NCI-H1105 (cell line): ENCODE measurements at places on chromosomes 12 and 14.

DNA sequence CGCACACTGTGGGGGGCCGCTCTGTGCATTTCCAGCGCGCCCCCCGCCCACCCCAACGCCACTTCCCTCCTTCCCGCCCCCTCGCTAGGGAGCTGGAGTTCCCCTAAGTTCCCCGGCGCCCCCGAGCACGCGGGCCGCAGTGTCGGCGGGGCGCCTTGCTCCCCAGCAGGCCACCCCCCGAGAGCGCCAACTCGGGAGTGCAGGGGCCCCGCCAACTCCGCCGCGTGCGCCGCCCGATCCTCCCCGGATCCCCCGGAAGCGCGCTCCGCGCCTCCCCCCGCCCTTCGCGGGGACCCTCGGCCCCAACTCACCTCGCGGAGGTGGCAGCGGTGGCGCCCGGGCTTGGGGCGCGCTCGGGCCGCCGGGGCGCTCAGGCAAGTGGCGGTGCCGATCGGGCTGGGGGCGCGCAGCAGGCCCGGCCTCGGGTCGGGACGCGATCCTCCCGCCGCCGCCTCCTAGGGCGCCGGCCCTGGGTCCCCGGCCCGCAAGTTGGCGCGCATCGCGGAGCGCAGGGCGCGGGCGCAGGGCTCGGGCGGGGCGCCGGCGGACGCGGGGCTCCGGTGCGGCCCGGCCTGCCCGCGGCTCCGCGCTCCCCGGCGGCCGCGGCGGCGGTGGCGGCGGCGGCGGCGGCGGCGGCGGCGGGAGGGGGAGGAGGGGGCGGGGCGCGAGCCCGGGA is at the start of gene NCOR2:
TSS of gene NCOR2 (minus strand) at position 616 of the 676 bp plus-strand sequence. CDS start 72,361 bp downstream, outside the sequence.
- DNase-seq: peak; percentile 17

DNA sequence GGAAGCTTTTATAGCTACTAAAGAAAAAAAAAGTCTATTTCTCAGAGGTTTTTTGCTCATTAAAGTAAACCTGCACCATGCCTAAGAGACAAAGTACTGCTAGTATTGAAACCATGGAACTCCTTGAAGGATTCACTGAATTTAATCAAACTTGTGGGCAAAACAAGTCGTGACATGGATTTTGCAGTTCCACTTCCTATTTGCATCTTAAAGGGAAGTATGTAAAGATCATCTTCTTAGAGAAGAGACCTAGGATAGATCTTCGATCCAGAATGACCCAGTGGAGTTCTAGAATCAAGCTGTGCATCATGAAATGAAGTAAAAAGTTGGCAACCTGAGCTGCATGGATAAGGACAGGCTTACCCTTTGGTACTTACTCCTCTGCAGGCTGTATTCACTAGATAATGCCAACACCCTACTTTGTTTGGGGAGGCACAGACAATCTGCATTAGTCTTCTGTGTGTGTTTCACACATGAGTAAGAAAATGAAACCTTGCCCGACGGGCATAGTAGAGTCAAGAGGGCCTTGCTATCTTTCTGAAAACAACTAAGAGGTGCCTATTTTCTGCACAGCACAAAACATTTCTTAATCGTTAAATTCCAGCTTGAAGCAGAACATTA is 1.9 kb downstream of the GNG2 start:
- no peak for DNase-seq

GRCh38 chr12:106181401-106182114 is 42.8 kb upstream of the NUAK1 start:
- DNase-seq: no peak

DNA sequence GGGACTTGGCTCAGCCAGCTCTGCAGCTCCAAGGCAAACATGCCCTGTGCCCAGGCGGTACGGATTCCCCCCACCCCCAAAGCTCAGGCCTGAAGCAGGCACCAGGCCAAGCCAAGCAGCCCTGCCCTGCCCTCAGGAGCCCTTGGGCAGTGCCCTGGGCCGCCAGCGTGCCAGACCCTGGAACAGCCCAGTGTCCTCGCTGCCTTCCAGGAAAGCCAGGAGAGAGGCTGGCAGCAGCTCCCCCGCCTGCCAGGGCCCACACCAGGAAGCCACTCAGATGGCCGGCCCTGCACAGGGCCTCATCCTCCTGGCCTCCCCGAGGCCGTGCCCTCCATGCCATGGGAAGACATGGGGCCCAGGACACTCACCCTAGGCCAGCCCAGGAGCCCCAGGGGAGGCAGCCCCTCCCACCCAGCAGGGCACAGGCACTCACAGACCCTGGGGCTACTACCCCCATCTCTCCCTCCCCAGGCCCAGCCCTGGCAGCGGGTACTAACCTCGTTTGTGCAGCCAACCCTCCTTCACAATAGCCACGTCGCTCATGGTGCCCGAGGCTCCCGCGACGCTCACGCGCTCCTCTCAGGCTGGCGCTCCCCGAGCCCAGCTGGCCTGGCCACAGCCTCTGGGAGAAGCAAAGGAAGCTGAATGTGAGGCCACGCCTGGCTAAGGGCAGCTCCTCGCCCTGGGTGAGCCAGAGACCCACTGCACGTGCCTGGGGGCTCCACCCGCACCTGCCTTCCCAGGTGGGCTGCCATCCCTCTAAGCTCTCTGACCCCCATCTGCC is 3.3 kb downstream of the AKT1 start:
- no peak for DNase-seq

GRCh38 chr12:29921307-29921706 is 137.6 kb upstream of the TMTC1 start:
- DNase-seq: no peak

- DNase-seq: no peak
Measured at GRCh38 chr14:54794159-54794558, 108.5 kb downstream of the GCH1 start.

DNA sequence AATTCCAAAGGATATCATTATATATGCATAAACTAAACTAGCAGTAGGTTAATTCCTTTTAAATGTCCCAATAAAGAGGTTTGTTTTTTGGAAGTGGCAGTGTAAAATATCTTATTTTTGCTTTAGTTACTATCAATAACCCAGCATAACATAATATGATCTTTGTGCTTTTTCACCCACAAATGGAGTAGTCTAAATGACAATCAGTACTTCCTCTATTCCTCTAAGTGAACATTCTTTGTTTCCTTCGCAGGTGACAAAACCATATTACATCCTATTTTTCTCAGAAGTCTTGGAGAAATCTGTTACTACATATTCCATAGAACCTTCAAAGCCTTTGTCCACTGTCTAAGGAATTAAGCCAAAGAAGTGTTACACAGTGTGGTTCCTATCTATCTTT is 62.5 kb downstream of the MED13L start:
- DNase-seq: no peak

DNA sequence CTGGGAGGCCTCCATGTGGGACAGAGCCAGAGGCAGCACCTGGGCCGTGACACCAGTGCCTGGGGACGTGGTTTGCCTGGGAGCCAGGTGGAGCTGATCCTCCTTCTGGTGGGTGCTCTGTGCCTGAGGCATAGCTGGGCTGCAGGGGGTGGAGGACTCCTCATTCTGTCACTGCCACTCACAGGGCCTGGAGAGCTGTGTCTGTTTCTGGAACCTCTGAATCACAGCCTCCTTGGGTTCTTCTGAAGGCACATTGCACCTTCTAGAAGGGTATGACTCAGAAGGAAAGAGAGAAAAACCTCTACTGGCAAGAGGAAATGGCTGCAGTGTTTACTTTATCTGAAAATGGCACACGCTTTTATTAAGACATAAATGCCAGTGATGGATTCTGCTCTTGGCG is 659.8 kb downstream of the VRK1 start:
- no peak for DNase-seq

- DNase-seq: no peak
Measured at GRCh38 chr14:33682760-33683159, 268.1 kb downstream of the EGLN3 start.

GRCh38 chr12:122031342-122032216 is 9.9 kb downstream of the BCL7A start:
- DNase-seq: no peak

DNA sequence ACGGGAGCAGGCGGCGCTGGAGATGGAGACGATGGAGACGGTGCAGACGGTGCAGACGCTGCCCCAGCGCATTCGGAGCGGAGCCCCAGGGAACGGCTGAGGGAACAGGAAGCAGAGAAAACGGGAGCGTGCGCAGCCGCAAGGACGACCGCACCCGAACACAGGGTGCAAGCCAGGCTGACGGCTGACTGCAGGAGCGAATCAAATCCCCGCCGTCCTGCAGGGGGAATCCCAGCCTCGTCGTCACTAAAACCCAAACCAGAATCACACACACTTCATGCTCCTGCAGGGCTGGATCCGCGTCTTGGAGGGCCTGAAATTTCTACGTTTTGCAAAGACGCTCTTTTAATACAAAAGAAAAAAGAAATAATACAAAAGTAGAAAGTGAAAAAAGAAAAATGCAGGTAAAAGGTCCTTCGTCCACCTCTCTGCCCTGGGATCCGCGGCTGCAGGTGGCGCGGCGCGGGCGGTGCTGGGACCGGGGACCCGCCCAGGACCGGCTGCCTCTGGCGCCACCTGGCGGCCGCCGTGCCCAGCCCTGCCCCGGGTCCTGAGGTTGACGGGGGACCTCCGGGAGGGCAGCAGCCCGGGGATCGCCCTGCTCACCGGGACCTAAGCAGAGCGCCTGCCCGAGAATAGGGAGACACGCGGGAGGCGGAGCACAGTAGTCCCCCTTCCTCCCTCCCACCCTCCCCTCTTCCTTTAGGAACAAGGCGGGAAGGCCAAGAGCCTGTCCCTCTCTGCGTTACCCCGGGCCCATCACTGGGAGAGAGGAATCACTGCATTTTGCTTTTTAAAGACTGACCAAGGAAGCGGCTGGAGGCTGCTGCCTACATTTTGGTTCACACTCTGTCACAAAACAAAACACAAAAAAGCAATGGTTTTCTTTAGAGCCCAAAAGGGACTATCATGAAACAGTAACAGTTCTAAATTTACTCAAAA is 20.1 kb downstream of the STX2 start:
- DNase-seq: peak; percentile 47

DNA sequence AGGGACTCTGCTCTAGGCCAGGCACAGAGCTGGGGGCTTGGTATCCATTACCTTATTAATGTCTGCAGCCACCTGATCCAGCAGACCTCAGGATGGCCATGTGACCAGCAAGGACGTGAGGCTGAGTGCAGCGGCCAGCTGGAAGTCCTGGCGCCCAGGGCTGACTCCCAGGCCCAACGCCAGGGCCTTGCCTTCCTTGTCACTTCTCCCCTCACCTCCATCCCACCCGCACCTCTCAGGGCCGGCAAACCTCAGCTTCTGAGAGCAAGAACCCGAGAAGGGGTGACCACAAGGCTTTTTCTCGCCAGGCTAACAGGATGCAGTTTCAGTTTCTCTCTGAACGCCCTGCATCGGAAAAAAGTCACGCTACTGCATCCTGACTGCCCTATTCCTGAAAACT is 15.4 kb downstream of the RAB35 start:
- DNase-seq: no peak

- no peak for DNase-seq
Measured at GRCh38 chr14:58353516-58354299, 42.0 kb upstream of the TOMM20L start.

GRCh38 chr12:123032736-123033391 is 52.4 kb downstream of the ARL6IP4 start:
- DNase-seq: no peak

GRCh38 chr12:56190695-56191155 is 1.4 kb upstream of the SMARCC2 start:
- no peak for DNase-seq

DNA sequence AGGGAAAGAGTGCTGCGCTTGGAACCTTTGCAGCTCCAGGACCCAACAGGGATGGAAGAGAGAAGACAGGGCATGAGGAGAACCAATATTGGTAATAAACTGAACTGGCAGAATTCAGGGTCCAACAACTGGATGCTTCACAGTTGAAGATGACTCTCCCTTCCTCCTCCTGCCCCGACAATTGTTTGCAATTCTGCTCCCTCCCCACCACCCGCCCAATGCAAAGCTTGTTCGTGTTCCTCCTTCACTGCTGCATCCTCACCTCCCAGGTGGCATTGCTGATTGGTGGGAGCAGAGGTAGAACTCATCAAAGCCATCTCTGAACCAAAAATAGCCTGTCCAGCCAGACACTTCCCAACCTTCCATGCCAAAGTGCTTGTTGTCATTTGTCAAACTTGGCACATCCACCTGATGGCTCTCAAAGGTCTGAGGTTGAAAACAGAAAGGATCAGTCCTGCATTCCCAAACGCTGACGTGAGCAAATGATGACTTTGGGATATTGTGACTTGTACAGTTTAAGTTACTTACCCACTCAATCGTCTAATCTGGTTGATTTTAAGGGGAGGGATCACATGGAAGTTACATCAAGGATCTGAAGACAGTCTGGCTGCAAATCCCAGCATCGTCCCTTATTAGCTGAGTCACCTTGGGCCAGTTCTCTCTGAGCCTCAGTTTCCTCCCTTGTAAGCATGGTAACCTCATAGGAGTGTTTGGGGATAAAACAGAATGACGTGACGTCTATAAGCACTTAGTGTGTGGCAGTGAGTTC is 242.6 kb upstream of the CRY1 start:
- no peak for DNase-seq

DNA sequence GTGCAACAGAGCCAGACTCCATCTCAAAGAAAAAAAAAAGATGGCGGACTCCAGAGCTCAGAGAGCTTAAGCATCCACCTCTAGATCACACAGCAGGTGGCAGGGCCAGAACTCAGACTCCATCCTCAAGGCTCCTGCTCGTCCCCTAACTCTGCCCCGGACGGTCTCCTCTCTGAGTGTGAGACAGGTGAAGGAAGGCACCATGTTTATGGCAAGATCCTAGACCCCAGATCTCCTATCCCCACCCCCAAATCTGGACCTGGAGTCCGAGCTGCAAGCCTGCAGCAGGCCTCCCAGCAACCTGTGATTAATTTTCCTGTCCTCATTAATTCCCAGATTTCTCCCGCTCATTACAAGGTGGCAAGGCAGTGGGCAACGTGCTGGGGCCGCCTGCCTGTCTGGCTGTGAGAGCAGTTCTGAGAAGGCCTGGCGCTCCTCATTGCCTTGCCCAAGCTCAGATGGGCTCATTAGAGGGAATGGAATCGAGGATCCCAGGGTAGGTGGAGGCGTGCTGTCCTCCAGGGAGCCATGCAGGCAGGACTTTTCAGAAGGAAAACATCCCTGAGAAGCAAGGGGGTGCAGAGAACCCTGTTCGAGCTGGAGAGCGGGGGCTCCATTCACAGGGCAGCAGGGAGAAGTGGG is 296.6 kb upstream of the RTL1 start:
- DNase-seq: no peak

- DNase-seq: no peak
Measured at GRCh38 chr12:23238957-23239356, 614.0 kb downstream of the ETNK1 start.

GRCh38 chr12:55068416-55069010 is 48.7 kb downstream of the NEUROD4 start:
- peak; percentile 37 for DNase-seq

- DNase-seq: no peak
Measured at GRCh38 chr14:103028161-103028767, 29.1 kb downstream of the CDC42BPB start.

GRCh38 chr12:15801770-15802744 is 12.9 kb upstream of the EPS8 start:
- no peak for DNase-seq

DNA sequence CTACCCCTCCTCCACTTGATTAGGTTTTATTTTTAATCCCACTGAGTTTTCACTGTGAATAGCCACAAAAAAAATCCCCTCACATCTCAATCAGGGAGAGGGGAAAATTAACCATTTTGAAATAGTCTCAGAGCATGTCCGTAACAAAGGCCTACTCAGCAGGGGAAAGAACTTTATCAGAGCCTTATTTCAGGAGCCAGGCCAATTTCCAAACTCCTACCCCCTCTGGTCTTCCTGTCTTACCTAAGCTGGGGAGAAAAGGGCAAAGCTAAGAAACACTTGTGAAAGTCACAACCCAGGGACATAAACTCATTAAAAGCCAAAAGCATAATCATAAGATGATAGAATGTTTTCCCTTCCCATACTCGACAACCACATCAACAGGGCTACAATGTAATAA is 260.3 kb upstream of the DIO3 start:
- DNase-seq: no peak

GRCh38 chr14:64983439-64984310 is 3.0 kb upstream of the FNTB start:
- peak; percentile 28 for DNase-seq
